CD4-positive, alpha-beta T cell (primary cell): ENCODE measurements at places on chromosomes 1 and 21. TPM values are rescaled to one million over a fixed set of nuclear protein-coding genes. Genes with fewer than 3 reads are reported as not detected.
A peak's percentile ranks its signal among the peaks of the same experiment; 100 is the strongest.

- H3K4me1 ChIP-seq = peaks cover 47% of the 10 kb centered on the region
- H3K36me3 ChIP-seq = peaks cover 26% of the 10 kb centered on the region
- H3K4me3 ChIP-seq = peak overlapping the region; percentile 11
- no peak overlapping the region for H3K27ac ChIP-seq
- no peak for DNase-seq
Measured at GRCh38 chr1:26700711-26701110, 4.9 kb downstream of the ARID1A start.

GRCh38 chr1:195664628-195665027, 943.6 kb downstream of the KCNT2 start:
- DNase-seq = no peak
- H3K27ac ChIP-seq = no peak overlapping the region
- H3K4me3 ChIP-seq = no peak overlapping the region
- H3K36me3 ChIP-seq = no peaks in the 10 kb centered on the region

- no peaks in the 10 kb centered on the region for H3K27me3 ChIP-seq
- no peaks in the 10 kb centered on the region for H3K4me1 ChIP-seq
- no peak overlapping the region for H3K4me3 ChIP-seq
- peaks cover 65% of the 10 kb centered on the region for H3K36me3 ChIP-seq
- H3K27ac ChIP-seq = no peak overlapping the region
Measured at GRCh38 chr1:165659581-165659895, 28.5 kb downstream of the MGST3 start.

DNA sequence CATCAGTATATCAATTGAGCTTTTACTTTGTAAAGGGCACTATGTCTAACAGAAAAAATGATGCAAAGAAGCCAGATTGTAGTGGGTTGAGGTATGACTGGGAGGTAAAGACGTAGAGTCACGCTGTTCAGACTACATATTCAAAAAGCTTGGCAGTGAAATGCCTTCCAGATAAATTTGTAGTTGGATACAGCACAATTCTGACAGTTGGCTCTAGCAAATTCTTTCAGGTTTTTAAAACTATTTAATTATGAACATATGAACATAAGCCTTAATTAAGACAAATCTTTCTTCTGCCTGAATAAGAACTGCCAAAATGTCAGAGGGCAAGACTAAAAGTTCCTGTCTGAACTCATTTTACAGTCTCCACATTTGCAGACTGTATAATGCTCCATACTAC, 118.8 kb downstream of the DPYD start:
- no peak for DNase-seq
- no peaks in the 10 kb centered on the region for H3K4me1 ChIP-seq

Gene NID1
- total RNA-seq = 0.08 TPM
